Type B pancreatic cell (in vitro differentiated cells): ENCODE measurements at places on chromosomes 11 and 22.

DNA sequence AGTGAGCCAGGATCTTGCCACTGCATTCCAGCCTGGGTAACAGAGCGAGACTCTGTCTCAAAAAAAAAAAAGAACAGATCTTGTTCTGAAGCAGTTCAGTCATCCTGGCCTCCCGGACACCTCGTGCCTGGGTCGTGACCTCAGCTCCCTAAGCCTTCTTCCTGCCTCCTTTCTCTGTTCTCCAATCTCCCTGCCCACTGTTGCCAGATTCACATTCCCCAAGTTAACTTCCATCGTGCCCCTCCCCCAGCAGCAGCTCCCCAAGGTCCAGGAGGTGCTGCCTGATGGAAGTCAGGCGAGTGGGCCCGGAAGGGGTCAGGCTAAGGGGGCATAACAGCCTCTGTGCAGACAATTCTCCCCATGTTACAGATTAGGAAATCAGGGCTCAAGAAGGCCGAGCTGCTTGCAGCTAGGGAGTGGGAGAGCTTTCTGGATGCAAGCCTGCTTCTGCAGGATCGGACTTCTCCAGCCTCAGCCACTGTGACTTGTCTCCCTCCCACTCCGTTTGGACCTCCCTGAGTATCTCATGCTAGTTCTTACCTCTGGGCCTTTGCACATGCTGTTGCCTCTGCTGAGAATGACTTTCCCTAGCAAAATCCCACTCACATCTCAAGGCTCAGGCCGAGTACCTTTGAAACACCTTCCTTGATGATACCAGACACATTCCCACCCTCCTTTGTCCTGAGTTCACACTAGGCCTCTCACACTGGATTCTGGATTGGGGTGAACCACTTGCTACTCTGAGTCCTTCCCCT lies 14.3 kb upstream of the TMEM184B start:
- DNase-seq, result no peak

DNA sequence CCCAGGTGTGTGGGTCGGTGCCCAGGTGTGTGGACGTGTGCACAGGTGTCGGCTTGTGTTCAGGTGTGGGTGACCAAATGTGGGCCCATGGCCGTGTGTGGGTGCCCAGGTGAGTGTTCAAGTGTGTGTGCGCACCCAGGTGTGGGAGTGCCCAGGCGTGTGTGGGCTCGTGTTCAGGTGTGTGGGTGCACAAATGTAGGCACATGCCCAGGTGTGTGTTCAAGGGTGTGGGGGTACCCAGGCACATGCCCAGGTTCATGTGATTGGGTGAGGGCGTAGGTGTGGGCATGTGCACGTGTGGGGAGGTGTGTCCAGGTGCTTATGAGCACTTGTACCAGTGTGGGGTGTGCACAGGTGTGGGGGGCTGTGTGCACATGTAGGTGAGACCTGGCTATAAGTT lies 42.8 kb downstream of the MOB2 start:
- no peak for DNase-seq

DNA sequence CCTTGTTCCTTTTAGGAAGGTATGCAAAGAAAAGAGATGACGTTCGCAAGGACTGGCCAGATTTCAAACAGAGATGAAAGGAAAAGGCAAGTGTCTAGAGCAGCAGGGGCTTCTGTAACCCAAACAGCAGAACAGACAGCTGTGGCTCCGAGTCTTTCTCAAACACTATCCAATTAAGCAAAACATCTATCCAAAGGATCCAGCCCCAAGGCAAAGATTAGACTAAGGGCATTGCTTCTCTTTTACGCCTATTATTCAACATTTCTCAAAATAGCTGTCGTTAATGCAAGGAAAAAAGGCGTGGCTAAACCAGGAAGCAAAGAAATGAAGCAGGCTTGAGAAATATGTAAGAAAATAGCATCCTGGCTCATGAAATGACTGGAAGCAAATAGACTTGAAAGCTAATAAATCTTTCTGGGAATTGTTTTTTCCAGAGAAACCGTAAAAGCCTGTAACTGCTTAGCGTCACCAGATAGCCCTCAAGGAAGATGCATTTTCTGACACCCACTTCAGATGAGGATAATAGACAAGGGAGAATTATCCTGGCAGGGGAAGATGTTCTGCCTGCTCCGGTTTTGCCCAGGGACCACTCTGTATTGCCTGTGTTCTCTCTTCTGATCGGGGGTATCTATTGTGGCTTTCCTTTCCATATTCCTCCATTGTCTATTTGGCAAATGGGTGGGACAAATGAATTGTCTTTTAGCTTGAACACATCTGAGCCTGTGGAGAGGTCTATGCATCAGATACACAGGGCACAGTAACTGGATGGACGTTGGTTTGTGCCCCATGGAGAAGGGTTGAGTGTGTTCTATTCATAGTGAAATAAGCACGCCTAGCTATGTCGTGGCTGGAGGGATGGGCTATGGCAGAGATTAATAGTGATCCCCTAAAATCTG lies 20.2 kb downstream of the C11orf96 start:
- DNase-seq, result no peak

DNA sequence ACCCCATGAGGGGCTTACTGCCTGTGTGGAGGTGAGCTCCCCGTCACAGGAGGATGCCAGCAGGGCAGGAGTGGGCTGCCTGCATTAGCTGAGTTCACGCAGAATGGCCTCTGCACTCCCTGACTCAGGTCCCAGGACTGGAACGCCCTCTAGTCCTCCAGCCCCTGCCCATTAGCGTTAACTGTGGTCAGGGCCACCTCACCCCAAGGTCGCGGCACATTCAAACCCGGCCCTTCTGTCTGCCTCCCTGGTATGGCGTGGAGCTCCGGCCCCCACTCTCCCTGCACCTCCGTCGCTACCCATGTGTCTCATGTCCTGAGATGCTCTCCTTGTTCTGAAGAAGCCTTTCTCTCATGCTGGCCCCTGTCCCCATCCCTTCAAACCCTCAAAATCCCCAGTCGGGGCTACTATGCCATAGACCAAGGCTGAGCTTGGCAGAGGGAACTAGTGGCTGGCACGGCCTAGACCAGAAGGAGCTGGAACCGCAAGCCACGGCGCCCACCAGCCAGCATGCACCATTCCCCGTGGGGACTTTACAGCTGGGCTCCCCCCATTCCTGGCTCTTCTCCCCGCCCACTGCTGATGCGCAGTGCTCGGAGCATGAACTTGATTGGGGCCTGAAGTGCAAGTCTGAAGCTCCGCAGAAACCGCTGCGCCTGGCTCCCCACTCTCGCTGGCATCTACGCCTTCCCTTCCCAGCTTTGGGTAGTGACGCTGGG lies 79.5 kb upstream of the RTL6 start:
- peak; percentile 67 for DNase-seq

- DNase-seq, result no peak
Observed at GRCh38 chr11:126768702-126769101, 231.9 kb downstream of the KIRREL3 start.

- DNase-seq, result no peak
Observed at GRCh38 chr22:31707519-31707918, 42.4 kb downstream of the PRR14L start.
